Kidney epithelial cell (primary cell): ENCODE measurements at places on chromosomes 1 and 21.

DNA sequence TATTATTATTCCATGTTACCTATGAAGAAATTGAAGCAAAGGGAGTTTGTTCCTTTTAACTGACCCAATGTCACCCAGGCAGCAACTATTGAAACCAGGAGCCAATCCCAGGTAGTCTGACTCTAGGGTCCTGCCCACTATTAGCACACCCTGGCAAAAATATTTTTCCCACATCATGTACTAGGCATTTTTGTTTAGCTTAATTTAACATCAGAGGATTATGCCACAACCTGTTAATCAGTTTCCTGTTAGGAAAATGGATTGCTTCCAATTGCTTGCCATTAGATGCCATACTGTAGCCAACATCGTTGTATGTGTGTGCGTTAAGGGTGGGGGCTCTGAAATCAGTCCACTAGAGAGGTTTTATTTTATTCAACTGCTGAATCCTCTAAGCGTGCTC, 281.1 kb downstream of the DNM3 start:
- no peak for DNase-seq

GRCh38 chr1:12407050-12407961, 177.5 kb downstream of the VPS13D start:
- DNase-seq, result no peak

GRCh38 chr1:158035976-158036583, 42.6 kb downstream of the KIRREL1 start:
- no peak for DNase-seq

DNA sequence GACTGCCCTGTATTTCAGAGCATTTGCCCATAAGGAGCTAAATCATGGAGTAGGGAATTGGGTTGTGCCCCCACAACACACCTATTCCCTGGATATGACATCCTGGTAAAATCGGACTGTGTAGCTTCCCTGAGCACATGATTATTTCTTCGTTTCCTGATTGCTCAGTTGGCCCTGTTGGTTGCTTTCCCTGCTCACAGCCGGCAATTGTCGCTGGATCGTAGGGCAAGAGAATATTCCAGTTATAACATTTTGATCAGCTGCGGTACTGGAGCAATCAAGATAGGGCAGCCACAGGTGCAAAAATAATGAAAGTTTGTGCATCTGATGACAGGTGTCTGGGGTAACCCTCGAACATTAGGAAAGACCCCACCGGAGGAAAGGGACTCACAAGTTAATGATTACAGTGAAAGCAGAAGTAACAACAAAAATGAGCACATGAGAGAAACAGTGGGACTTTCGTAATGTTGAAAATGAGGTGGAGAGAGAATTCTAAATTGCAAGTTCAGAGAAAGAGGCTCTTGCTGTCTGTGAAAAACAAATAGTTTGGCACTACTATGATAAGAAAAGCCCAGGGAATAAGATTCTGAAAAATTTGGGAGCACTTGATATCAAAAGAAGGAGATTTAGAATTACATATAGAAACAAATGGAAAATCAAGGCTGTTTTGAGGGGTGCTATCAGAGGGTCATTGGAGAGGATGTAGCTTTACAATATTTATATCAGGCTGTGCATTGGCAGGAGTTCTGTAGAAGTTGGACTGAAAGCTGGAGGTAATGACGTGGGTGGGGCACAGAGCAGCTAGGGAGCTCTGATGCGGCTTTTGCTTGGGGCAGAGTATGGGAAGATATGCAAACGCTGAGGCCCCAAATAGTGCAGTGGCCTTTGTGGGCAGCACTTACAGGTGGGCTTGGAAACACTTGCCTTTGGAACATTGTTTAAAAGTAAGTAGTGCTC, at the start of gene MAB21L3:
Gene MAB21L3 (plus strand): TSS at position 833 of the 957 bp plus-strand sequence. CDS start 1,217 bp downstream, outside the sequence.
- DNase-seq, result no peak
